ENCODE measurements at places on chromosomes 13 and 19. TPM values are rescaled to one million over a fixed set of nuclear protein-coding genes. Genes with fewer than 3 reads are reported as not detected.
A peak's percentile ranks its signal among the peaks of the same experiment; 100 is the strongest.

DNA sequence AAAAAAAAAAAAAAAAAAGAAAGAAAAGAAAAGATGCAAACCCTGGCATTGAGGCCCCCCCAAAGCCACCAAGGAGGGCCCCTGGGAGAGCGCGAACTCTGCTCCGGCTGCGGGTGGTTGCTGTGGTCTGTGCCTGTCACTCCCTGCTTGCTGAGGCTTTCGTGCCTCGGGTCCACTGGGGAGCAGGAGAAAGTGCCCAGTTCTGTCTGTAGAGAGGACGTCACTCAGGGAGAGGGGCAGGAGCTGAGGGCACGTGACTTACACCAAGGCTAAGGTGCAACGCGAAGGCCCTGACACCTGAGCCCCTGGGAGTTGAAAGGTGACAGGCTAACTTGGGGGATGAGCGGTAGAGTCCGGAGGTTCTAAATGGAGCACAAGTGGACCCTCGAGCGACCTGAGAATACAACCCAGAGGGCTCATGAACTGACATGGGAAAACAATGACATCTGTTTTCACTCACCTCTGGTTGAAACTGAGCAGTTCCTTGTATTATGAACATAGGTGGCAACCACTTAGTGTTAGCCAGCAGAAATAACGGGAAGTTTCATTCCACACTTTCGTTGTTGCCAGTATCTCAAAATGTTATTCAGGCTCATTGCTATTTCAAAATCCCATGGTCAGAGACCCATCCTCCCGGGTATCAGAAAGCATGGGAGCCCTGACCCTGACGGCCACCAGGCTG lies 69.2 kb upstream of the TM9SF2 start:
- no peak overlapping the region for H3K4me3 ChIP-seq
- H3K36me3 ChIP-seq: no peaks in the 10 kb centered on the region
- H3K27me3 ChIP-seq: no peaks in the 10 kb centered on the region
- H3K27ac ChIP-seq: peak overlapping the region; percentile 31
- DNase-seq: no peak
- peaks cover 9% of the 10 kb centered on the region for H3K4me1 ChIP-seq

- DNase-seq: no peak
- H3K36me3 ChIP-seq: no peaks in the 10 kb centered on the region
- H3K27me3 ChIP-seq: no peaks in the 10 kb centered on the region
These were observed 453.2 kb downstream of the KLF12 start for GRCh38 chr13:73681015-73681414.

DNA sequence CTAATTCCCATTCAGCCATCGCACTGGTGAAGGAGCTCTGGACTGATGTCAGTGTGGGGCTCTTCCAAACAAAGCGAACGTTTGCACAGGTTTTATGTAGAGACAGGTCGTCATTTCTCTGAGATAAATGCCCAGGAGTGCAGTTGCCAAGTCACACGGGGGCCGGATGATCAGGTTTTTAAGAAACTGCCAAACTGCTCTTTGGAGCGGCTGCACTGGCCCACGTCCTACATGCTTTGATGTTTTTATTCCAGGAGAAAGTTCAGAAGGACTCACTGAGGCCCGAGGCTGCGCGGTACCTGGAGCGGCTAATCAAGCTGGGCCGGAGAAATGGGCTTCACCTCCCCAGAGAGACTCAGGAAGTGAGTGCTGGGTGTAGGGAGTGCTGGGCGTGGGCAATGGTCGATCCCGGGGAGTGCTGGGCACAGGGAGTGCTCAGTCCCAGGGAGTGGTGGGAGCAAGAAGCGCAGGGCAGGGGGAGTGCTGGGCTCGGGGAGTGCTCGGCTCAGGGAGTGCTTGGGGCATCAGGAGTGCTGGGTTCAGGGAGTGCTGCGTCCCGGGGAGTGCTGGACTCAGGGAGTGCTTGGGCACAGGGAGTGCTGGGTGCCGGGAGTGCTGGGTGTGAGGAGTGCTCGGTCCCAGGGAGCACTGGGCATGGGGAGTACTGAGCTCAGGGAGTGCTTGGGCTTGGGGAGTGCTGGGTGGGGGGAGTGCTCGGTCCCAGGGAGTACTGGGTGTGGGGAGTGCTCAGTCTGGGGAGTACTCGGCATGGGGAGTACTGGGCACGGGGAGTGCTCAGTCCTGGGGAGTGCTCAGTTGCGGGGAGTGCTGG lies 10.7 kb downstream of the THOP1 start:
- H3K27ac ChIP-seq: no peak overlapping the region
- DNase-seq: no peak
- no peak overlapping the region for H3K4me3 ChIP-seq
- H3K27me3 ChIP-seq: no peaks in the 10 kb centered on the region

Gene UBL3
- total RNA-seq: 39.7 TPM

- H3K4me3 ChIP-seq: no peak overlapping the region
- no peak for DNase-seq
- H3K27me3 ChIP-seq: no peaks in the 10 kb centered on the region
- no peaks in the 10 kb centered on the region for H3K4me1 ChIP-seq
- H3K36me3 ChIP-seq: no peaks in the 10 kb centered on the region
These were observed 27.9 kb downstream of the MIPEP start for GRCh38 chr13:23861310-23861709.

Gene IFNL1
- not detected for total RNA-seq

Gene SHANK1
- total RNA-seq: 5.0 TPM

Measured in ovary (tissue), 10 donors.